ENCODE measurements at places on chromosomes 3 and 15. TPM values are rescaled to one million over a fixed set of nuclear protein-coding genes. Genes with fewer than 3 reads are reported as not detected.

NLGN1 gene
- total RNA-seq = 2.2 TPM

GRCh38 chr3:87196879-87197278 lies 30.2 kb upstream of the CHMP2B start:
- no peak for DNase-seq

MST1R gene
- total RNA-seq = 1.7 TPM

DNA sequence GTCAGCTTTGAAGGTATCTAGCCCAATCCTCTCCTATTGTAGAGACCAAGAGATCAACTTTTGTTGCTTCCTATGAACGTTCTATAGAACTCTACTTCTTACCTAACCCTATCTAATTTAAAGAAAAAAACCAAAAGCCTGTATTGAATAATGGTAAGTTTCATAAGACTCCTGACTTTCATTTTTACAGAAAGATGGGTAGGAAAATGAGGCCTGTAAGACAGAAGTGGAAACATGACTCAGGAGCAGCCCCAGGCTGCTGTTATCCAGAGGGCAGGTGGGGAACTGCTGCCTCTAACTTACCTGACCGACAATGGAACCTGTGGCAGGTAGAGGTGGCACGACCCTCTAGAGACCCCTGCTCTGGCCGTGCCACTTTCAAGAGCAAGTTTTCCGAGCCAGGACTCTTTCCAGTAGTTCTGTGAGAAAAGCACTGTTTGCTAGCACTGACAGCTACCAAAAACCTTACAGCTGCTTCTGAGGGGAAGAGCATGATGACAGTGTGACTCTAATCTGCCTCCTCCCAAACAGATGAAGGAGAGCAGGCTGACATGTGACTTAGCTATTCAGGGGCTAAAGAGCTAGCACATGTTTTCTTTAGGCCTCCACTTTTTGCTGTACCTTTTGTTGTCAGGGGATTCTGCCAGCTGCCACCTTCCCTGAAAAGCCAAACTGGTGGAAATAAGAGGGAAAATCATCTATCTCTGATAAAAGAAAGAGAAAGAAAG lies 17.5 kb downstream of the POPDC2 start:
- no peak for DNase-seq

- peak; percentile 35 for DNase-seq
Observed at GRCh38 chr3:123799544-123800361, 84.4 kb downstream of the MYLK start.

ERC2 gene
- 2.6 TPM for total RNA-seq

Data from left cardiac atrium (tissue), 4 donors.